CD8-positive, alpha-beta memory T cell (primary cell): ENCODE measurements at places on chromosomes 5 and 9. TPM values are rescaled to one million over a fixed set of nuclear protein-coding genes. Genes with fewer than 3 reads are reported as not detected.

GRCh38 chr5:159638954-159639559 lies 277.2 kb upstream of the ADRA1B start:
- DNase-seq = no peak

GRCh38 chr5:66870708-66871107 lies 274.5 kb downstream of the MAST4 start:
- DNase-seq = no peak

- no peak for DNase-seq
Measured at GRCh38 chr9:127308652-127309434, 44.3 kb downstream of the GARNL3 start.

- DNase-seq = no peak
Measured at GRCh38 chr9:87849144-87849758, 33.4 kb upstream of the SPATA31E1 start.

GRCh38 chr9:36928670-36929349 lies 105.3 kb downstream of the PAX5 start:
- no peak for DNase-seq

DNA sequence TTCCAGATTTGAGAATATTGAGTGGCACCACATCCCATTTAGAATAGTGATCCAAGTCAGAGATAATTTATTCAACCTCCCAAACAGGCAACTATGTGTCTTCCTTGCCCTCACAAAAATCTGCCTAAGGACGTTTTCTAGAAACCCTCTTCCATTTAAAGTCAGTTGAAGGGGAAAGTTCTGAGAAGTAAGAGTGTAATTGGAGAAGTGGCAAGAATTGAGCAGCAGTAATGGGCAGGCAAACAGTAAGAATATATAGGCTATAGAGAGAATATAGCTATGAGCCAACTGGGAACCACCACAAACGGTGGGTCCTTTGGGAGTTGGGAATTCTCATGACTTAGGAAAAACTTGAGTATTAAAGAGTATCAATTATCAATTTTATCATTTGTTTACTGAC lies 31.1 kb upstream of the CETN3 start:
- DNase-seq = no peak

DNA sequence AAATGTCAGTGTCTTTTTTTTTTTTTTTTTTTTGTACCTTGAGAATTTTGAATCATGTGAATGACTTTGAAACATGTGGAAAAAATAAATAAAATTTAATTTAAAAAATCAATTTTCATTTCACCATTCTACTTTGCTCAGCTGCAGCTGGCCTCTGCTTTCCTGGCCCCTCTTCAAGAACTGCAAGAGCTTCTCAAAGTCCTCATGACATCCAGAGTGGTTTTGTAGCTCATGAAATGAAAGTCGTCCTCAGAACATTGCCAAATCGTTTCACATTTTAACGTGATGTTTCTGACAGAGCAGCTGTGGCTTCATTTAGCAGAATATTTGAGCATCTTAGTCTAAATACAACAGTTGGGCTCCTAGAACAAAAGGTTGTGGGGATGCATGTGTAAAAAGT lies 47.9 kb upstream of the TMEM215 start:
- no peak for DNase-seq

GRCh38 chr5:135373736-135374515 lies 25.1 kb downstream of the MACROH2A1 start:
- no peak for DNase-seq

DNA sequence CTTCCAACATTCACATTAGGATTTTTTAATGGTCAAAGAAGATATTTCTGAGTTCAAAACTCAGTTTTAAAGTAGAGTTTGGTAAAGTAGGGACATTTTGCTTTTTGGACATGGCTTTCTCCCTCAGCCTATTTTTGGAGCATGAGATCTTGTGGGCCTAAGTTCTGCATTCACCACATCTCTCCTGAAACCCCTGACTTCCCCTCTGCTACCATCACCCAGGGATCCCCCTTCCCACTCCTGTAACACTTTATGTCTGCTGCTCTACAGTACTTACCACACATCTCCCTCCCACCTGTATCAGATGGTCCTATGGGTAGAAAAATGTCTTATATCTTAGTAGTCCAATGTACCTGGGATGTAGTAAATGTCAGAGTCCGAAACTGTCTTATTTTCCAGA lies 48.2 kb upstream of the JAK2 start:
- DNase-seq = no peak

DNA sequence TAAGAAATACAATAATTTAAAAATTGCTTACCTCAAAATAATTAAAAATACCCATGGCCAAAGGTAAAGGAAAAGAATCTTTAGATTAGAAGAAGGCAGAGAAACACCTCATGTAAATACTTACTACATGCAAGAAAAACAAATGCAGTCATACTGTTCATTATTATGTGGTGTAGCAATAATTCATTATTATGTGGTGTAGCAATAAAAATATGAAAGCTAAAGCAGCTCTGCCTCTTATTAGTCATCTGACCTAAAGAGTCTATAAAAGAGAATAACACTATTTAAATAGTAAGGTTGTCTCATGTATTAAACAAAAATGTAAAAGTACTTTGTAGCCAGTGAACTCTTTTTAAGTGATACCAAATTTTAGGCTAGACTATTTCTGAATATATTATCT lies 6.6 kb downstream of the DTWD2 start:
- no peak for DNase-seq

The PDLIM4 gene
- total RNA-seq = 0.39 TPM

The TMEM252 gene
- total RNA-seq = not detected
